Gastrocnemius medialis (tissue), 4 donors: ENCODE measurements at places on chromosomes 4 and X.

- no peak for DNase-seq
Observed at GRCh38 chr4:100288811-100289529, 98.7 kb upstream of the DDIT4L start.

DNA sequence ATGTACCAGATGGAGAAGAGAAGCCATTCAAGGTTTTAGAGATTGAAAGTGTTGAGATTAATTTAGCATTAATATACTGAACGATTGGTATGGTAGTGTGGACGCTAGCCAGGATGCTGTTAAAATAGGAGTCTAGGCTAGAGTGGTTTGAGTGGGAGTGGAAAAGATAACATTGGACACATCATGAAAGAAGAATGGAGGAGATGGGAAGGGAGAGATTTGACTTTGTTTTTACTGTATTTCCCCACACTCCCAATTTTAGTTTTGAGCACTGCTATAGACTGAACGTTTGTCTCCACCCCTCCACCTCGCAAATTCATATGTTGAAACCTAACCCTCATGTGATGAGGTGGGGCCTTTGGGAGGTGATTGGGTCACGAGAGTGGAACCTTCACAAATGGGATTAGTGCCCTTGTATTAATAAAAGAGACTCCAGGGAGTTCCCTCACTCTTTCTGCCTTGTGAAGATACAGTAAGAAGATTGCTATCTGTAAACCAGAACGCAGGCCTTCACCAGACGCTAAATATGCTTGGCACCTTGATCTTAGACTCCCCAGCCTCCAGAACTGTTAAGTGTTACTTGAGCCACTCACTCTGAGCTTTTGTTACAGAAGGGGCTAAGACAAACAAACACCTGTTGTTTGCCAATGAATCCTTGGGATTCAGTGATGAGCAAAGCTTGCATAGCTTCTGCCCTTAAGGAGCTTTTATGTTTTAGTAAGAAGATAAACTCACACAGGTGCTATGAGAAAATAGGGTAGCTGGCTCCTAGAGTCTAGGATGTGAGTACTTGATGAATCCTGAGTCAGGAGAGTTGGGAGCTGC is 25.8 kb downstream of the USP9X start:
- DNase-seq = no peak

DNA sequence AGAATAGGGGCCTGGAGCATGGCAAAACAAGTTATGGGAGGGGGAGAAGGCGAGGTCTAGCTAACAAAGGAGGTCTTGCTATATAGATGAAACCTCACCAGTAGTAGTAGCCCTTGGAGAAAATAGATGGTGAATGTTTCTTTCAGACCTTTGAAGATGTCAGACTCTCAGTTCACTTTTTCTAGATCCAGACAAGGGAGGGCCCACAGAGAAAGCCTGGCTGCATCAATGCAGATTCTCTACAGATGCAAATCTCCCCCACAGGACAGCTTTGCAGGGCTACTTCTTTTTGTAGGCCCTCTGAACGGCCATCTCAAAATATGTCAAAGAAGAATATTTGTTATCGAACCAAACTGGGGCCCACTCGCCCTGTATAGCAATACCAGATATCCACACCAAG is 159.7 kb downstream of the ANK2 start:
- no peak for DNase-seq

DNA sequence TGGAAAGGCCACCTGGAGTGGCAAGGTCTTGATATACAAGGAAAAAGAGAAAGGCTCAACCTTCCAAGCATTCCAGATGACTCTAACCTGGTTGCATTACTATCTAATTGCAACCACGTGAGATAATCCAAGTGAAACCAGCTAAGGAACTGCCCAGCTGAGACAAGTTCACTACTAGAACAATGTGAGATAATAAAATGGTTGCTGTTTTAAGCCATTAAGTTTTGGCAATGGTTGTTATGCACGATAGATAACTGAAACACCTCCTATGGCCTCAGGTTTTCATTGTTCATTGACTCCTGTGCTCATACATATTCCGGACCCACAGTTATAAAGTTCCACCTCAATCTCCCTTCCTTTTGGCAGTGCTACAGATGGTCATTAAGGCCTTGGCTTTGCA is 9.2 kb upstream of the CXorf66 start:
- DNase-seq = no peak

DNA sequence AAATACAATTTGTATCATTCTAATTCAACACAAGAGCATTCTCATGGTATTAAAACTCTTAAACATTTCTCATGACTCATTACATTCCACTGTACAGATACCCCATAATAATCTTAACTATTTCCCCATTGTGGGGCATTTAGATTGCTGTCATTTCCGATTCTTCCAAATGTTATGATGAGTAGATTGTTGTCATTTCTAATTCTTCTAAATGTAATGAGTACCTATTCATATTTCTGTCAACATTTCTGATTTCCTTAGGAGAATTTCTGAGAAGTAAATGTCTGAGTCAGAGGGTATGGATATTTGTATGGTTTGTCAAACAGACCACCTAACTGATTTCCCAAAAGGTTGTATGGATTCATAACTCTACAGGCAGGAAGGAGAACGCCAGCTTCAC is 8.3 kb downstream of the S100G start:
- no peak for DNase-seq

DNA sequence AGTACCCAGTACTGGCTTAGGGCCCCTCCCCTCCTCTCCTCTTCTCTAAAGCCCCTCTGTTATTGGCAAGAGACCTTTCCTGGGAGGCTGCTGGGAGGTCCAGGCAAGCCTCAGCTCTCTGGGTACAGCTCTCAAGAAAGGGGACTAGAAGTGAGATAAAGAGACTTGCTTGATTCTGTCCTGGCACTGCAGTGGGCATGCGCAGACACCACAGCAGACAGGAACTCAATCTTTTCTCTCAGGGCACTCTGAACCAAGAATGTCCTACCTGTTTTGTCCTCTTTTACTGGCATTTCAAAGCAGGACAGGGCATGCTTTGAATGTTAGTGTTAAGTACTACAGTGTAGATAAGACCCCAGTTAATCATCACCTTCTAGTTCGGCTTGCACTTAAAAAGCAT is 74.9 kb downstream of the NYX start:
- no peak for DNase-seq

GRCh38 chr4:104615926-104616325 is 121.2 kb upstream of the CXXC4 start:
- DNase-seq = no peak

GRCh38 chrX:73850124-73851013 is 287.4 kb downstream of the CHIC1 start:
- no peak for DNase-seq

DNA sequence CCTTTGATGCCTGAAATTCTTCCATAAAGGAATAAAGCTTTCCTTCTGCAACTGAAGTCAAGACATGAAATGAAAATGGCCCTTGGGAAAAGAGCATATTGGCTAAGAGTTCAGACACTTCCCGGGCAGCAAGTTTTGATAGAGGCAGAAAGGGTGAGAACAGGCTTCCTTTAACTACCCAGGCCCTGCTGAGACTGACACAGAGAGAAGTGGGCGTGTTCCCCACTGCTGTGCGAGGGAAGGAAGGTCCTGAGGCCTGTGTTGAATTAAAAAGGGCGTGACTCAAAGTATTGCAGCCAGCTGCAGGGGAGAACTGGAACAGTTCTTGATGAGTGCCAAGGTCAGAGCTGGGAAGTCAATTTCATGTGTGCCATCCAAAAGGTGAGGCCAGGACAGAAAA is 33.9 kb upstream of the ADGRG2 start:
- no peak for DNase-seq
